ENCODE measurements at places on chromosomes 16 and 17.

GRCh38 chr17:73536700-73537605 lies 107.3 kb downstream of the SDK2 start:
- no peak for DNase-seq

DNA sequence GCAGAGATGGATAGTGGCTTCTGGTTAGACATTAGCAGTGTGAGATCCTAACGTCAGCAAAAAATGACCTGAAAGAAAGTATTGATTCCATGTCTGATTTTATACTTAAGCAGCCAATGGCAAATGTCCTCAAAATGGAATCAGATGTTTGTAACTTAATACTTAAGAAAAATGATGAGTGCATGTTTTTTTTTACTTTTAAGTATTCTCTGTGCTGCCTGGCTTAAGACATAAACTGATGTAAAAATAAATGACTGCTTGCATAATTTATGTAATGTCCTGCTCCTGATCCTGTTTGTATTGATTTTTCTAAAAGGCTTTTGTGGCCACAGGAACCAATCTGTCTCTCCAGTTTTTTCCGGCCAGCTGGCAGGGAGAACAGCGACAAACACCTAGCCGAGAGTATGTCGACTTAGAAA lies 7.4 kb downstream of the CBFB start:
- DNase-seq = no peak

DNA sequence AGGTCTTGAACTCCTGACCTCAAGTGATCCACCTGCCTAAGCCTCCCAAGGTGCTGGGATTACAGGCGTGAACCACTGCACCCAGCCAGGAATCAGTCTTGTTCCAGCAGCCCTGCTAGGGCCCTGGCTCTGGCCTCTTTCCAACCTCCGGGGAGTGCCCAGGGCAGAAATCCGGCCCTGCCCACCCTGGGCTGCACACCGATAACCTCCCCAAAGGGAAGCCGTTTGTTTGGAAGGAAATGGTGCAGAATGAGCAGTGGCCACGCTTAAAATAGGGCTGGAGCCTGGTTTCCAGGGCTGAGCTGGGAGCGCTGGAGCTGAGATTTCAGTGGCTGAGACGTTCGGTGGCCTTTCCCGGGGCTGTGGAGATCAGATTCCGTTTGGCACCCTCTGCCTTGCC lies 17.8 kb upstream of the EMP2 start:
- no peak for DNase-seq

GRCh38 chr17:69724238-69724637 lies 309.7 kb downstream of the MAP2K6 start:
- no peak for DNase-seq

- DNase-seq = no peak
Observed at GRCh38 chr16:84138824-84139627, 6.0 kb downstream of the HSDL1 start.

GRCh38 chr16:12188935-12189249 lies 212.4 kb downstream of the SNX29 start:
- no peak for DNase-seq

- no peak for DNase-seq
Observed at GRCh38 chr17:77717941-77718668, 240.4 kb upstream of the TNRC6C start.

DNA sequence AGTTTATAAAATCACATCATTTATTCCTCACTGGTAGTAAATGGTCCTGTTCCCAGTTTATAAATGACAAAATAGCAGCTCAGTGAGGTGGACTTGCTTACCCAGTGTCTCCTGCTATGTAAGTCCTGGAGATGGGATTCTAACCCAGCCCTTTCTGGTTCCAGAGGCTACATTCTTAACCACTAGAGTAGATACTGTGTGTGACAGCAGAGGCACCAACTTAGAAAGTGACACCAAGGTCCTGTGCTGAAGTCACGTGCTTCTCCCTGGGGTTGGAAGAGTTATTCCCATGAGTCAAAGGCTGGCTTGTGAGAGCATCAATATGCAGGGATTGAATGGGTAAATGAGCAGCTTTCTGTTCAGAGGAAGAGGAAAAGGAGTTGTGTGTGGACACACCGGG lies 167.3 kb upstream of the IRX3 start:
- no peak for DNase-seq

DNA sequence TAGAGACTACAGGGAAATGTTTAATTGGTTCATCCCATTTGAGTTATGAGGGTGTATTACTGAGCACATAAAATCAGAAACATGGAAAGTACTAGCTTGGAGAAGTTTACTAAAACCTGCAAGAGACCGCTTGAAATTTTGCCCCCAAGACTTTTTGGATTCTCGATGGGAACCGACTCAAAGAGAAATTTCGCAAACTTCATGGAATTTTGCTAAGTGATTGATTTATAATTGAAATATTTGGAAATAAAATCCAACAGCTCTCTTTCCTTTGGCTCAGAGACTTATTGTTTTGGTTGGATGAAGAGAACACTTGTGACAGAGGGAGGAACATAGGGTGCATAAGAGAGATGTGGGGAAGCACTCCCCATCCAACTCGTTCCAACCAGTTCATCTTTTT lies 574.4 kb downstream of the WWOX start:
- no peak for DNase-seq

- no peak for DNase-seq
Observed at GRCh38 chr16:89565506-89566372, 5.3 kb downstream of the RPL13 start.

DNA sequence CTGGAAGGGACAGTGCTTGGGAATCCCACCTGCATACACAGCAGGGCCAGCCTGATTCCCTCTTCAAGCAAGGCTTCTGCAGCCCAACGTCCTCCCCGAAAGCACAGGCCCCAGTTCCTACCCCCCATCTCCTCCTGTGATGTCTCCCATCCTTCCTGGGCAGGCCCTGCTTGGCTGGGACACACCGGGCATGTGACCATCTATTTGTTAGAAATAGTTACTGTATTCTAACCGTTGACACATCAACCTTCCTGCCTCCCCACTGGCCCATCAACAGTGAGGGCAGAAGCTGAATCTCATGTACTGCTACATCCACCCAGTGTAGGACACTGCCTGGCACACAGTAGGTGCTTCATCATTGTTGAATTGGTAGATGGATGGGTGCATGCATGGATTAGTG lies 10.7 kb downstream of the PRR29 start:
- DNase-seq = no peak

GRCh38 chr16:69465083-69465721 lies 40.8 kb downstream of the CYB5B start:
- no peak for DNase-seq

- DNase-seq = no peak
Observed at GRCh38 chr17:4877089-4877488, 22.2 kb upstream of the C17orf107 start.

GRCh38 chr17:41864498-41864835 lies 756 bp downstream of the KLHL11 start:
- DNase-seq = no peak

DNA sequence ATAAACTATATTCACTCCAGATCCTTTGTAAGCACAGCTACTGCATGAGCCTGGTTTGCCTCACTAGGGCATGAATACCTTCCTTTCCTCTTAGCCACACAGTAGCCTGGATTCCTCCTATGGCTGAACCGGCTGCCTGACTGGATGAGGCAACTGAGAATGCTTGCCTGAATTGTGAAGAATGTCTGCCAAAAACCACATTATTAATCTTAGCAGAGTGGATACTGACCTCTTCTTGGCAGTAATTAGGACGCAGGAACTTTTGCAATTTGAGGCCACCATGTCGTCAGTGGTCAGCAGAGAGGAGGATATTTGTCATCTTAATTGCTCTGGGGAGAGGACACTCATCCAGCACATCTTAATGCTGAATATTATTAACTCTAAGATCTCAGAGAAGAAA lies 651.8 kb upstream of the GOT2 start:
- DNase-seq = no peak
